ENCODE measurements at places on chromosomes 5 and 9.

- DNase-seq, result peak; percentile 52
These were observed 171.3 kb downstream of the ST8SIA4 start for GRCh38 chr5:100731768-100732167.

GRCh38 chr5:118953652-118954005 lies 34.7 kb downstream of the DTWD2 start:
- DNase-seq, result no peak

GRCh38 chr9:535356-535755 lies 306.1 kb upstream of the DMRT1 start:
- DNase-seq, result no peak

DNA sequence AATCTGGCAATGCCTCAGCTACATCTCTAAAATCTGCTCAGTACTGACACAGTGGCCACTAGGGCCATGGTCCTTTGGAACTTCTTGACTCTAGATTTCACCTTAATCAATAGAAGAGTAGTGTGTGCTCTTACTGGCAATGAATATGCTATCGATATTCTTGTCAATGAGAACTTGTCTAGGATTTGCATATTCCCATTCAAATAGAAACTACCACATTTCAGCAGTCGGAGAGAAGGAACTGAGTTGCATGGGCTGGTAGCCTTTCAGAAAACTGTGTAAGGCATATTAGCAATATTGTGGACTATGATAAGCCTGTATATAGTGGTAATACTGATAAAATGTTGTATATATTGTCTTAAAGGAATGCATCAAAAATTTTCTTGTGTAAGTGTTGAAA lies 45.3 kb upstream of the NAA35 start:
- no peak for DNase-seq

- DNase-seq, result peak; percentile 95
These were observed 787 bp upstream of the ANKHD1 start for GRCh38 chr5:140400730-140401361.

- DNase-seq, result no peak
These were observed 15.3 kb downstream of the GPR21 start for GRCh38 chr9:123048748-123049147.

GRCh38 chr5:483011-483410 lies 40.0 kb downstream of the EXOC3 start:
- no peak for DNase-seq

DNA sequence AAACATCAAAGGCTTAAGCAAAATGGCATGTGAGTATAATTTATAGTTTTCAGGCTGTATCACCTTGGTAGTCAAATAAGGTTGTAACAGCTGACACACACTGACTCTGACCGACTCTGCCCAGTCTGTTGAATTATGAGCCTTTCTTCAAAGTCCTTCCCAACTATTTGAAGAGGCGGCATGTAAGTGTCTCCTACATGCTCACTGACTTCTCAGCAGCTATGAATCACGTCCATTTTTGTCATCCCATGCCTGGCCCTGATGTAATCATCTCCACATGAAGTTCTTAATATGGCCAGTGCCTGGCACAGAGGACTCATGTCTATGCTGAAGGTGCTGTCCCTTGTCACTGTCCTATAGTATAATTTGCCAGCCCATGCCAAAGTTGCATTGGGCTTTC lies 5.1 kb upstream of the PTBP3 start:
- DNase-seq, result no peak

GRCh38 chr5:142421228-142421617 lies 96.4 kb upstream of the SPRY4 start:
- no peak for DNase-seq

GRCh38 chr9:33068991-33069390 lies 7.5 kb downstream of the SMU1 start:
- no peak for DNase-seq

GRCh38 chr5:138936225-138936967 lies 61.3 kb upstream of the LRRTM2 start:
- no peak for DNase-seq

DNA sequence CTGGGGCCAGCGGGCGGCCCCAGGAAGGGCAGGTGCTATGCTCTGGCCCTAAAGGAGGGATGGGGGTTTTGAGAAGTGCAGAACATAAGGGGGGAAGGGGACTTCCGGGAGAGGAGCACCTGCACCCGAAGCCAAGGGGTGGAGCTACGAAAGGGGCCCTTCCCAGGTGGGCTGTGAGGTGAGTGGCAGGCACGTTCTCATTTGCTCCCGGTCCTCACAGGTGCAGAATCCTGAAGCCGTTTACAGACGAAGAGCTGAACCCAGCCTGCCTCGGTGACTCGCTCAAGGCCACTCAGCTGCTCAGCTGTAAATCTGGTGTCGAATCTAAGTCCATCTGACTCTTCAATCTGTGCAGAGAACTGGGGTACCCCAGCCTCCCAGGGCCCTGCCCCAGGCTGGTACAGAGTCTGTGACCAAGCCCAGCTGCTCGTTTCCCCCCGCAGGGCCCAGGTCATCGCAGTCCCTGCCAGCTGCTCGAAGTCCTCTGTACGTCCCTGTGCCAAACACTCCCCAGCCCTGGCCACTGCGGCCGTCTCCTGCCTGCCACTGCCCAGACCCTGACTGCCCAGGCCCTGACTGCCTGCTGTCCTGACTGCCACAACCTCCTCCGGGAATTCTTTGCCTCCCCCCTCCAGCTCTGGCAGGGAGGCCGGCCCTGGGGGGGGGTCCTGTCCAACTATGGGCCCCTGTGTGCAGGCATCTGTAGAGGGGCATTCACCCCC lies 53.8 kb upstream of the RXRA start:
- DNase-seq, result no peak

DNA sequence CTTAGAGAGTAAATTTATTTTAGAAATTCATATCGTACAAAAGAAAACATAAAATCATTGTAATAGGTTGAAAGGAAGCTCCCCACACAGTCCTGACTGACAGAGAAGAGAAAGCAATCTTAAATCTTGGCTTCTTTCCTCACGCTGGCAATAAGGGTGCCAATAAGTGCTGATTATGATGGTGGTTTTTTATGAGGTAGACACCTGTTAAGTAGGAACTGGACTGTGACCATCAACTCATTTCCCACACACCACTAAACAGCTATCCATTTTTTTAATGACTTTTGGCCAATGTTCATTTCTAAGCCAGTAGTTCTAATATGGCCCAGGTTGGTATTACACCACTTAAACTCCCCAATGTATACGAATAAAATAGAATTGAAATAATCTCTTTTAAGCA lies 893.5 kb upstream of the NUDT12 start:
- DNase-seq, result no peak

DNA sequence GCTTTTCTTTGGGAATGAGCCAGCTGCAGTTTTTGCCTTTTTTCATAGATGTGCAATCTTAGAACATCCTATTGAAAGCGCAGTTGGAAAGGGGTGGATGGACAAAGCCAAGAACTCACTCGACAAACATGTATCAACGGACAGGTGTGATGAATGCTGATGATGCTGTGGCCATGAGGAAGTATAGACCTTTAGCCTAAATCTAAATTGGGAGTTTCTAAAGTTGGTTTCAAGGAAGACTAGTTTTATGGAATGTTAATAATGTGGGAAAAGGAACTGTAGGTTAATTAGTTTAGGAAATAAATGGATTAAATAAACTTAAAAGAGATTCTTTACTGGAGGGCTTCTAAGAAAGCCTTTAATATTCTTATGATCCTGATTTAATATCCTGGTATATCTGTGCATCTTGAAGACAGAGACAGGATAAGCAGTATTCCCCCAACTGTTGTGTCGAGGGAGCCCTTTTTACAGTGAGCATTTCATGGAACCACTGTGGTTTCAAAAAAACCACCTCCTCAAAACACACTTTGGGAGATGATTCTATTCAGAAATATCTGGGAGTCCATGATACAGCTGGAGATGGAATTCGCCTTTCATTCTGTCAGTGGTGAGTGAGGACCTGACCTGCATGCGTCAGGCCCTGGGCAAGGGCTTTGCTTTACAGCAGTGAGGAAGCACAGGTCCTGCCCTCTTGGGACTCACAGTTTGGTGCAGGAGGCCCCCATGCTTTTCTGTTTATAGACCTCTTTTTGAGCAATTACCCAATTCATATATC lies 82.6 kb downstream of the AOPEP start:
- DNase-seq, result no peak

GRCh38 chr5:92652756-92653155 lies 928.3 kb downstream of the NR2F1-AS1 start:
- DNase-seq, result no peak

DNA sequence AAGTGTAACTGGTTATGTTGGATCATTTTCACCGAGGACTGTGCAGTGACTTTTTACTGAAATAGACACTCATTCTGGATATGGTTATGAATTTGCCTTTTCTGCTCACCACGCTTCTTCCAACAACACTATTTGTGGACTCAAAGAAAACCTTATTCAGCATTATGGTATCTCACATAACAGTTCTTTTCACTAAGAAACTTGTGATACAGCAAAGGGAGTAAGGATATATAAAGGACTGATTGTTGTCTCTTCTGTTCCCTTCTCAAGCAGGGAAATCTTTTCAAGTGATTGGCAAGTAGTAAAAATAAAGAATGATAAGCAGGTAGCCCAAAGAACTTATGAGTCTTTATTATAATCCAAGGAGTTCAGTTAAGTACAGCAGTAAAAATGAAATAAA lies 131.5 kb upstream of the SV2C start:
- no peak for DNase-seq

DNA sequence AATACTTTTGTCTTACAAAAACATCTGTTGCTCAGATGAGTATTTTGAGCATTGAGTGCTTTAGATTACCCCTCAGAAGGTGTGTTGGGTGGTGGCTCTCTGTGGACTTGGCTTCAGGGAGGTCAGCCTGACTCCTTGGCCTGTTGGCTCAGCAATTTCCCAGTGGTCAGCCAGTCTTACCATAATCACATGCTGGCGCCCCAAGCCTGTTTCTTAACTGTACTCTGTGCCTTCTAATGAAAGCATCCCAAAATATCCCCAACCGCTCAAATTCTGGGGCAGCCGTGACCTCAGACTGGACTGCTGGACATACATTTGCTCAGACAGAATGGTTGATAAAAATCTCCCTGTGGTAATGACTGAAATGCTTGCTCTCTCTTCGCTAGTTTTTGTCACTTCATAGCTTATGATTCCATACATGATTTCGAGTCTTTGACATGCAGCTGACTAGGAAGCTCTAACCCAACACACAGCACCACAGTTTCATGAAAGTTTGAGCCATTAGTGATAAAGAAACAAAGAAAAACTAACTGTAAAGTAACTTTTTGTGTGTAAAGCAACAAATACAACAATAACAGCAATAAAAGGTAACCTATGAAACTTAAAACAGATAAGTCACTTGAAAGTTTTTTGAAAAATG lies 562.2 kb upstream of the MEF2C start:
- DNase-seq, result no peak

DNA sequence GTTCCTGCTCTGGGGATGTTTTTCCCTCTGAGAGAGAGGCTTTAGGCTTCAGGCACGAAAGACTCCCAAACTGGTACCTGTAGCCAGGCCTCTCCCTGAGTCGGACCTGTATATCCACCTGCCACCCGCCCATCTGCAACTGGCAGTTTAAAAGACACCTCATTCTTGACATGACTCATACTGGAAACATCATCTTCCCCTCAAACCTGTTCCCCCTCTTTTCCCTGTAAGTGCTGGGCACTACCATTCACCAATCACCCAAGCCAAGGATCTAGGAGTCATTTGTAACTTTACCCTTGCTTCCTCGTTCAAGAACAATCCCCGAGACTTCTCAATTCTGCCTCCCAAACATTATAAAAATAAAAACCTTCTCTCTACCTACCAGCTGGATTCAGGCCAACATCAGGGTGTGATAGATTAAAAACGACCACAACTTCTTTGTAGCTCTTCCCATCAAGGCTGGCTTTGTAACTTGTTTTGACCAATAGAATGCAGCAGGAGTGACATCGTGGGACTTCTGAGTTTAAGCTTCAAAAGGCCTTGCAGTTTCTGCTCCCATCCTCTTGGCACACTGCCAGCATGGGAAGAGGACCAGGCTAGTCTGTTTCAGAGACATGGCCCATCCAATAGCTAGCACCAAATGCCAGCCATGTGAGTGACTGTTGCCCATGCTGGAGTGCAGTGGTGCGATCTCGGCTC lies 1.8 kb upstream of the WDR31 start:
- no peak for DNase-seq

- DNase-seq, result no peak
These were observed 41.4 kb downstream of the CDC42SE2 start for GRCh38 chr5:131305138-131305689.

GRCh38 chr9:106718936-106719335 lies 144.0 kb upstream of the ZNF462 start:
- DNase-seq, result no peak

GRCh38 chr5:33167541-33167940 lies 273.2 kb upstream of the TARS1 start:
- no peak for DNase-seq

DNA sequence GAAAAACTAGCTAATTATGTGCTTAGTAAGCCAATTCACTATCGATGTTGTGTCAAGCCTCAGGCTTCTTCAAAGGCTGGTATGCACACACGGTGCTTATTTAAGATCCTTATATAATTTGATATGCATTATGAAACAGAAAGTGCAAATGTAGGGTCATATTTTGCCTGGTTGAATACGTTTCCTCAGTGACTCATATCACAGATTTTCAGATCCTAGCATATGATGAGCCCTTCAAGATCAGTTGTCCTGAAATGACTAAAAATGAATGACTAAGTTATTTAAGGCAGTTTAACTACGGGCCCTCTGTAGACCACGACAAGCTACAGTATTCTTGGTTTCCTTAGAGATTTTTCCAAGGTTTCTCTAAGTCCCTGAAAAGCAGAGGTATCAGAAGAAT lies 778.3 kb downstream of the PRELID2 start:
- peak; percentile 27 for DNase-seq

- DNase-seq, result no peak
These were observed 231.7 kb downstream of the ARHGAP26 start for GRCh38 chr5:143001764-143002351.

DNA sequence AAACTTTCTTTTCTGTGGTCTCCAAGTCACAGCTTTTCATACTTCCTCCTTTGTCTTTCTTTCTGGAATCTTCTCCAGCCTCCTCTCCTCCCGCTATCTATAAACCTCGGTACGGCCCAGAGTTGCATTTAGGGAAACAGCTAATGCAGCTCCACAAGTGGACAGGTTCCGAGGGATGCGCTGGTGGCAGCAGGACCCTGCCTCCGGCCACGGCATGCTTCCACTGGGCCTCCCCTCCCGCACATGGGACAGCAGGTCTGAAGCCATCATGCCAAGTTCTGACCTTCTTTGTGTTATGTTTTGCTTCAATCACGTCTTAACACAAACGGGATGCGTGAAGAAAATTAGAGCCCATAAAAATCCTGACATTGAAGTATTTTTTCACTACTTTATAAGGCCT lies 136.9 kb downstream of the IRX2 start:
- DNase-seq, result no peak
